KBM-7 (cell line): ENCODE measurements at places on chromosomes 2 and 18.

- no peak for DNase-seq
These were observed 816.2 kb downstream of the TDRD15 start for GRCh38 chr2:21939967-21940366.

DNA sequence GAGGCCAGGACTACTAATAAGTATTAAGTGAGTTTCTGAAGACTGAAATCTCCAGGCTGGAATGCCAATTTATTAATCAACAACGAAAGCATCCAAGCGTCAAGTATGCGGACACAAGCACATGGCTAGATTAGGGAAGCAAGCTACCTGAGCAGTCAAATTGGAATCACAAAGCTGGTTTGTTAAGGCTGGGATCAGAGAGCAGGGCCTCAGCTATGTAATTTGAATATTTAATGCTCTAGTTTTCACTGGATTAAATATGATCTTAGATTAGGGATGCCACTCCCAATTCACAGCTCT lies 5.7 kb downstream of the CCL20 start:
- no peak for DNase-seq

GRCh38 chr2:75600461-75601011 lies 39.8 kb upstream of the EVA1A start:
- DNase-seq: no peak

- no peak for DNase-seq
These were observed 421.5 kb upstream of the MEIS1 start for GRCh38 chr2:66013456-66013855.

DNA sequence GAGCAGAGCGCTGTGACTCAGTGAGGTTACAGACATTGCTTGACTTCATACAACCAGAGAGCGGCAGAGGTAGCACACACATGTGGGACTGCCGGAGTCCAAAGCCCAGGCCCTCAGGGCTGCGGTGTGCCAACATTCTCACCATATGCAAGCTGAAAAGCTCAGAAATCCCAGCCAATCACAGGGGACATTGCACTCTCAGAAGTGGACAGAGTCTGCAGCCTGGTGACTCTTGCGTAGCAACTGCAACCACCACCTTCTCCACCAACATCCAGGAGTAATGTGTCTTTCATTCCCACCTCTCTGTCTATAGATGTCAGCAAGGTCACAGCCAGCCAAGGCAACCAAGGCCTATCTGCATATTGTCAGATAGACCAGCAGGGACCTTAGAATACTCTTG lies 158.1 kb downstream of the TTC32 start:
- no peak for DNase-seq

DNA sequence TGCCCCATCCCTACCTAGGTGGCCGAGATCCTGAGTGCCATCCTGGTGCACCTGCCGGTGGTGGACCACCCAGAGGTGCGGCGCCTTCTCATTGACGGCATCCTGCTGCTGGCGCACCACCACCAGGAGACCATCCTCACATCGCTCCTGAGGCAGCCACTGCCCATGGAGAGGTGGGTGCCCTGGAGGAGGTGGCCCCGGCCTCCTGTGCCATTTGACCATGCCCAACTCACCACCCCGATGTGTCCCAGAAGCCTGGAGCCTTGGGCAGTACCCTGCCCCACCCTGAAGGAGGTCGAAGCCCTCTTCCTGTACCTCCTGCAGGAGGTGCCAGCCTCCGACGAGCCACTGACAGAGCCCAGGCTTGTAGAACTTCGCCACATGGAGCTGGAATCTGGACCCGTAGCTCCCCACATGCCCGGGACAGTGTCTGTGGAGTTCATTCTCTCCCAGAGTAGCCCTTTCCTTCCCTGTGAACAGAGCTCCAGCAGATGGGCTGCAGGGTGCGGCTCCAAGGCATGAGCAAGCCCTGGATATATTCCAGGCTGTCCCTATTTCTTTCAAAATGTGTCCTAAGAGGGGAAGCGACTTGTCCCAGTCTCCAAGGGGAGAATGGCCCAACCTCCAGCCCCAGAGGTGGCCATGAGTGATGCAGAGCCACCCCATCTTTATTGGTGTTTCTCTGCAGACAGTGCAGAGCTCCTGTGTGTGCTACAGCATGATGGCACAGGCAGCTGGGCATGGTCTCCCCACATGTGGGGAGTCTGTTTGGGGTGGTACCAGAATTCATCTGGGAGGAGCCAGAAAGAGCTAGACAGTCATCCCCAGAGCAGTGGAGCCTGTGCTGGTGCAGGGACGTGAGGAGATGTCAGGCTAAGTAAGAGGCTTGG lies 34.2 kb downstream of the HJURP start:
- DNase-seq: no peak
